ENCODE measurements at places on chromosomes 5 and 9.

DNA sequence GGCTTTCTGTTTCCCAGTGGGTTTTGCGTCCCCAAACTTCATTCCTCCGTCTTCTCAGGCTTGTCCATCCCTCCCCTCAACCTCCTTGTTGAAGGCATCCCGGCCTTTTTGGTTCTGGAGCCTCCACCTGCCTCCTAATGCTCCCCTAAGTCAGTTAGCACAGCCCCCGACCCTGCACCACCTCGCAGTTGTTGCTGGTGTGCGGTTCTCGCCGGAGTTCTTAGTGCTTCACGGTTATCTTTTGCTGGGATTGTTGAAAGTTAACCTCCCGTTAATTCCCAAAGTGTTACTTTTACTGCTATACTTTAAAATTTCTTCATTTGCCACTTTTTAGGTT, 447 bp downstream of the UBLCP1 start:
- DNase-seq: no peak

DNA sequence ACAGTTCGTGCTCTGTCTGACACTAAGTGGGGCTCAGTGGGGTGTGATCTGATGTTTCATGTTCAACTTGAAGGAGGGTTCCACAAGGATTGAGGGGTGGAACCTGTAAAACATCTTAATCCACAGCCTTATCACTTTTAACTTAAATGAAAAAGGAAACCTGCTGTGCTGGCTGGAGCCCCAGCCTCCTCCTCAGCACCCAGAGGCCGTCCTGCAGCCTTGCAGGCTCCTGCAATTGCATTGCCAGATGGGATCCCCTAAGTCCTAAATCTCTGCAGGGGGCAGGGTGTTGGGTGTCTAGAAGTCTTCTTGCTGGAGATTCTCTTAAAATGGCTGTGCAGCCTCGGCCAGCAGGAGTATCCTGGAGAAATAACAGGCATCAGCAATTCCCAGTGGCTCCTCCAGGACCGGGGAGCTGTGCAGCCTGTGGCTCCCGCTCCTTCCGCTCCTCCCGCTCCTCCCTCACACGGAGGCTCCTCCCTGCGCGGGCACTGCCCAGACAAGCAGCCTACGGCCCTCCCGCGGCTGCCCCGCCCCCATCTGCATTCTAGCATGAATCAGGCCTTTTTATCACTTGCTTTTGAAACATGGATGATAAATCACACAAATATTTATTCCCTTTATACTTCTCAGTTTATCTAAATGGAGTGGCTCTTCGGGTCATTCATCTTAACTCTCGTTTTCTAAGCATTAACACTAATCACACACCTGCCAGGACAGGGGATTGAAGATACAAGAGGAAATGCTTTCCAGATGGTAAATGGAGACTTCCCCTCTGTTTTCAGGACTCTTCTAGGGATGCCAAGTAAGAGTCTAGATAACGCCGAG, 131.0 kb downstream of the ADAMTS16 start:
- no peak for DNase-seq

GRCh38 chr5:129098488-129099183, 4.1 kb downstream of the ISOC1 start:
- no peak for DNase-seq

GRCh38 chr5:125149110-125149509, 402.7 kb upstream of the ZNF608 start:
- DNase-seq: no peak

DNA sequence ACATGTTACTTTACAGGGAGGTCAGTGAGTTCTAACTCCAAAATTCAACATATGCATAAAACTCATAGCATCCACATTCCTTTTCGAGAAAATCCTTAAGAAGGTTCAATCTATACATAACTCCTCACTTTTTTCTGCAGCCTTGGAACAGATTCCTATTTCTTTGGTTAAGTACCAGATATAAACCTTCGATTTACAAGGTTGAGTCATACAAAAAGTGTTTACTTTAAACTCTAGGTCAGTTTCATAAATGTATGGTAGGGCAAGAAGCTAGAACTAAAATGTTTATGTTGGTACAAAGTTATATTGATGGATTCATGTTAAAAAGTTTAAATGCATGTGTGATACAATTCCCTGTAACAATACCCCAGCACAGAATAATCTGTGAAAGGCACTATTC, 19.4 kb downstream of the CDKN2AIPNL start:
- no peak for DNase-seq

DNA sequence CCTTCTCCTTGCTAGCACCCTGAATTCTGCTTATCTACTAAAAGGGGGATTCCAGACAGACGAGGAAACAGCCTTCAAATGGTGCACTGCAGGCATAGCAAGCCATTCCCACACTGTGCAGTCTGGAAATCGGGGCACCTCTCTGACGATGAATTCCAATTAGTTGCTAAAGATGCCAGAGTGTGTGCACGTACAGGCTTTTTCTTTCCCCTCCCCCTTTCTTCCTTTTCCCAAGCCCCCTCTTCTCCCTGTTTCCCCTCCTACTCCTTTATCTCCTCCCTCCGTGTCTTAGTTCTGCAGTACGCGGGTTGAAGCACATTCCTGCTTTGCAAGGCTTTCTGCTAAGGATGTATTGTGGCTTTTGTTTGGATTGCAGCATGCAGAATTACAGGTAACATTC, at the start of gene GPR21:
Gene GPR21 (plus strand): TSS at position 316 of the 400 bp plus-strand sequence. CDS start 900 bp downstream, outside the sequence.
- DNase-seq: no peak

- no peak for DNase-seq
Measured at GRCh38 chr9:127140181-127140580, 17.7 kb upstream of the ANGPTL2 start.
